ENCODE measurements at places on chromosomes 4 and X.

- no peak for DNase-seq
These were observed 1029.7 kb upstream of the TENM3 start for GRCh38 chr4:181213551-181213950.

- DNase-seq: no peak
These were observed 114.1 kb downstream of the SOWAHB start for GRCh38 chr4:76783836-76784235.

- no peak for DNase-seq
These were observed 175.7 kb upstream of the MXRA5 start for GRCh38 chrX:3522101-3522650.

GRCh38 chr4:176034499-176034898 lies 31.1 kb upstream of the WDR17 start:
- no peak for DNase-seq

DNA sequence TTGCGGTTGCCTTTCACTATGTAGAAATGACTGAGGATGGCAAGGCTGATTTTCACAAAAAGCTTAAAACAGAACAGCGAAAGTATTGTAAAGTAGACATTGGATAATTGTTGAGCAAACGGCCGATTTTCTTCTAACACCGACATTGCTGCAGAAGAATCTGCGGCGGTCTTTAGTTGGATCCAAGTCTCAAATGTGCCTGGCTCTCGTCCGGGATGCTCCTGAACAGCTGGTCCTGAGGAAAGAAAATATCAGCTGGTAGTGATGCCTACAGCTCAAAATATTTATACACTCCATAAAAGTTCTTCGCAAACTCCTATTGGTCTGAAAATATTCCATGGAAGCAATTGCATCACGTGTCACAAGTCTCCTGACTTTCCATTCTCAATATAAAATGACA lies at the start of gene ASB5:
Gene ASB5, minus strand, starts transcription at position 260 of the 400 bp plus-strand sequence. Its CDS starts 114 bp downstream, at position 146.
- DNase-seq: no peak

Measured in stimulated activated CD4-positive, alpha-beta T cell treated with anti-CD3 and anti-CD28 coated beads, Interleukin-15, amount 100 ng/mL, for 48 hours (primary cell).